ENCODE measurements at places on chromosomes 16 and 17.

GRCh38 chr17:44687756-44688155, 1.8 kb downstream of the CCDC43 start:
- no peak for DNase-seq

GRCh38 chr16:58863761-58864160, 129.6 kb upstream of the GOT2 start:
- DNase-seq = no peak

- no peak for DNase-seq
Observed at GRCh38 chr17:14298221-14298946, 2.5 kb upstream of the HS3ST3B1 start.

DNA sequence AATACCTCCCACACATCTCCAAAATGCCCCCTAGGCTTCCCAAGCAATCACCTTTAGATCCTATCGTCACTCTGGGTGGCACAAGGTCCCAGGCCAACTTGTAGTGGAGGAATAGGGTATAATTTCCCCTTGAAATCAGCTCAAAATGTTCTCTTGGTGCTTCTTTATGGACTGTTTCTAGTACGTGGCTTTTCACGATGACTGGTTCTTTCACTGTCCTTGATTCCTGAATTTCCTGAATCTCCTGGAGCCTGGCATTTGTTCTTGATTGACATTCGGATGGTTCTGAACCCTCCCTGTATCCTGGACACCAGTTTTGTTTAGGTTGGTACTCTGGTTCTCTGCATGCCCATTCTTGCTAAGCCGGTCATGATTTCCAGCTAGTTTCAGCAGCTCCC, 6.9 kb upstream of the VPS53 start:
- DNase-seq = no peak

Data from stimulated activated CD8-positive, alpha-beta memory T cell treated with anti-CD3 and anti-CD28 coated beads, Interleukin-7, amount 100 ng/mL, for 48 hours (primary cell).